ENCODE measurements at places on chromosomes 13 and 19.

DNA sequence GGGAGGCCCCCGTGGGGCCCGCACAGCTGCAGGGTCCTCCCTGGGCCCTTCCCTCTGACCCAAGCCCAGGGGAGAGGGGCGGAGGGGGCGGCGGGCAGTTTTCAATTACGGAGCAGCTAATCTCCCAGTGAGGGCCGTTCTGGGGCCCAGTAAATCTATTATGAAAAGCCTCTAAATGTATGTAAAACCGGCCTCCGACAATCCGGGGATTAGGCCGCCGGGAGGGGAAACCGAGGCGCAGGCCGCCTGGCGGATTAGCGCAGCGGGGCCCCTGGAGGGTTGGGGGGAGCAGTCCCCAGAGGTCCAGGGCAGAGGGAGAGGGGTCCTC is 25.1 kb downstream of the EFNA2 start:
- no peak for ATAC-seq

GRCh38 chr19:8905342-8905741 is 73.2 kb downstream of the MBD3L1 start:
- no peak for ATAC-seq

GRCh38 chr13:83895994-83896580 is 13.8 kb upstream of the SLITRK1 start:
- no peak for ATAC-seq

DNA sequence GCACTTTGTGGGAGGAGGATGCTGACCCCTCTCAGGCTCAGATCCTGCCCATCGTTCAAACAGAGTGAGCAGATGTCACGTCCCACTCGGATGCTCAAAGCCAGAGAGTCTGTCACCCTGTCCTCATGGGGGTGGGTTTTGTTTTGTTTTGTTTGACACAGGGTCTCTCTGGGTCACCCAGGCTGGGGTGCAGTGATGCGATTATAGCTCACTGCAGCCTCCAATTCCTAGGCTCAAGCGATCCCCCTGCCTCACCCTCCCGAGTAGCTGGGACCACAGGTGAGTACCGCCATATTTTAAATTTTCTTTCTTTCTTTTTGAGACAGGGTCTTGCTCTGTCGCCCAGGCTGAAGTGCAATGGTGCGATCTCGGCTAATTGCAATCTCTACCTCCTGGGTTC is 4.0 kb downstream of the ADGRE2 start:
- ATAC-seq, result no peak

- peak; percentile 89 for ATAC-seq
These were observed 14.5 kb downstream of the FFAR2 start for GRCh38 chr19:35462476-35462953.

DNA sequence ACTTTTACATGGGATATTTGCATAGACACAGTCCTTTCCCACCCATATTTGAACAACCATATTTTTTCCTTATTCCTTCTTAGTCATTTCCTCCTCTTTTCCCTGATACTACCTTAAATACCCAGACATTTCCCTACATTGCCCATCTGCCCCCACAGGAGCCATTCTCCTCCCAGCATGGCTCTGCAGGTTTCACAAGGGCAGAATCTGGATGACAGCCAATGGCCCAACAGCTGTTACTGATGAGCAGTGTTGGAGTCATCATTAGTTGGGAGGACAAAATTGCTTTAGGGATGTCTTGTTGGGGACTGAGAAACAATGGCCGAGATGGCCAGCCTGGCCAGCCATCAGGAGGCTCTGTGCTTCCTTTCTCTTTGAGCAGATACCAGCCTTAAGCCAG is 209.5 kb downstream of the KLF5 start:
- no peak for ATAC-seq

GRCh38 chr13:114104655-114105520 is 27.5 kb downstream of the RASA3 start:
- ATAC-seq, result peak; percentile 28

DNA sequence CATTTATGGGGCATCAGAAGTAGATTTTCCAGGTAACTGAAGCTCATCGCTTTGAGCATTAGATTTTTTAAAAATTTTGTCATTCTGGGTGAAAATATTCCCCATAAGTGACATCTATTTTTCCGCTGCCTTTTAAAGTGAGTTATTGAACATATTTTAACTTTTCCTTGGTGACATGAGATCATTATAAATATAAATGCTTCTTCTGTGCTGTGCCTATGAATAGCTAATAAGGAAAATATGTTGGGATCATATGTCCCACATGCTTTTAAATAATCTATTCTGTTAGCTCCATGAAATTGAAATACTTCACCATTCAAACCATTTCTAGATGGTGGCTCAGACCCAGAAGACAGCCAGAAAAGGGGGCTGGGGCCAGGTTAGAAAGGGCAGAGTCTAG is 14.1 kb downstream of the ATP7B start:
- no peak for ATAC-seq

DNA sequence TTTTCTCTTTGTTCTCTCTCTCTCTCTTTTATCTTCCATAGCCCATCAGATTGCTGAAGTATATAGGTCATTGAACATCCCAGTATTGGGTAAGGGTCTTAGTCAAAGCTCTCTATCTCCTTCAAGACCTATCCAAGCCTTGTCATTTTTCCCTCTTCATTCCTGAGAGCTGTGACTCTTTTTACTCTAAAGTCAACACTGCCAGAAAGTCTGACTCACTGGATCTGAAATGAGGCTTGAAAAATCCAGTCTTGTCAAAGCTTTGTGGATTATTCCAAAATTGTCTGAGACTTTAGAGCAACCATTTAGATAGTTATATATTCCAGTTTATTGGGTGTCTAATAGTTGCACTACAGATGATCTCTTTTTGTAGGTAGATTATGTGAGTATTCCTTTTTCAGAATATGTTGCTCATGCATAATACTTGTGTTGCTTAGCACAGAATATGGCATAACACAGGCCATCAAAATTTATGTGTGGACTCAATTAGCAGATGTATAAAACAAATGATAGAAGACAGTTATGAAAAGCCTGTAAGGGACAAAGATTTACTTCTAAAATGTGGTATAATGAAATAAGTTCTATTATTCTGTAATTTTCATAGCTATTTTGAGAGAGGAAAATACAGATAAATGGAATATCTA is 389.3 kb upstream of the PCDH9 start:
- no peak for ATAC-seq

GRCh38 chr19:491146-491741 is 5.0 kb upstream of the MADCAM1 start:
- no peak for ATAC-seq

DNA sequence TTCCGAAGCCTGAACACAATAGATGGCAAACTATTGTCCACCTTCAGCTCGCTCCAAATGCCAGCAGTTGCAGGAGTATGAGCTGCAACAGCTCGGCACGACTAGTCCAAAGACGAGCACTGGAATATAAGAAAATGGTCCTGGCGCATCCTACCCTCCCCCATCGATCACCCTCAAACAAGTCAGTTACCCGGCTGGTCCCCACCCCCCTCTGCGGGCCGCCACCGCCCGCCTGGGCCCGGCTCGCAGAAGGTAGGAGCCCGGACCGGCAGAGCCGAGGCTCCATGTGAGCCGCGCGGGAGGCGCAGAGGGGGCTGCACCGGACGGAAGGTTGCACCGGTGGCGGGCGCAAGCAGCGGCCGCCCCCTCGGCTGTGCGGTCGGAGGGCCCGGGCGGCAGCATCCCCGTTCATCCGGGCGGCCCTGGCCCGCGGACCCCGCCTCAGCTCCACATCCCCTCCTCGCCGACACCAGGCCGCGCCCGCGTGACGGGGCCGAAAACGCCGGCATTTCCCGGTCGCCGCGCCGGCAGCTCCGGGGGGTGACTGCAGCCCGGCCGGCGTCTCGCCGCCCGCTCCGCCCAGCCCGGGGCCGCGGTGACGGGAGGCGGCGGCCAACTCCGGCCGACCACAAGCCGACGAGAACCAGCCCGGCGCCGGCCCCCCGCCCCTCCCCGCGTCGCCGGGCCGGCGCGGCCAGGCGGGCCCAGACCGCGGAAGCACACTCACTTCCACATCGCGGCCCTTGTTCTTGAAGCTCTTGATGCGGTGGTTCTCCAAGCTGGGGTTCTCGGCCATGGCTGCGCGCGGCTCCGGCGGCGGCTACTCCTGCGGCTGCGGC is 552 bp downstream of the KPNA3 start:
- ATAC-seq, result peak; percentile 50

- ATAC-seq, result no peak
These were observed 22.8 kb upstream of the RNF17 start for GRCh38 chr13:24741016-24741662.

DNA sequence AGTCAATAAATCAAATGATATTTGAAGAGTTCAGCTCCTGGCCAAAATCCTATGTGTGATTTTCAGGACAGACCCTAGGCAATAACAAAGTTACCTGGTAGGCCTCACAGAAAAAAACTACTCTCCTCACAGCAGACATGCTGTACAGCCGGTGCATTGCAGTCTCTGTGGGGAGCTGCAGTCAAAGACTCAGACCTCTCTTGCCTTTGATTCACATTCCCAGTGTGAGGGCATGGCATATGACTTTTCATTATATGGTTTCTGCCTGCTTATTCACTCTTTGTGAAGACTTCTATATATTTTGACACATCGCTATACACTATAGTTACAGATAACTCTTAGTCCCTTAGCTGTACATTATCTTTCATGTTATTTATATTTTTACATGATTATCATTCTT is 2684.3 kb upstream of the PCDH20 start:
- ATAC-seq, result no peak

DNA sequence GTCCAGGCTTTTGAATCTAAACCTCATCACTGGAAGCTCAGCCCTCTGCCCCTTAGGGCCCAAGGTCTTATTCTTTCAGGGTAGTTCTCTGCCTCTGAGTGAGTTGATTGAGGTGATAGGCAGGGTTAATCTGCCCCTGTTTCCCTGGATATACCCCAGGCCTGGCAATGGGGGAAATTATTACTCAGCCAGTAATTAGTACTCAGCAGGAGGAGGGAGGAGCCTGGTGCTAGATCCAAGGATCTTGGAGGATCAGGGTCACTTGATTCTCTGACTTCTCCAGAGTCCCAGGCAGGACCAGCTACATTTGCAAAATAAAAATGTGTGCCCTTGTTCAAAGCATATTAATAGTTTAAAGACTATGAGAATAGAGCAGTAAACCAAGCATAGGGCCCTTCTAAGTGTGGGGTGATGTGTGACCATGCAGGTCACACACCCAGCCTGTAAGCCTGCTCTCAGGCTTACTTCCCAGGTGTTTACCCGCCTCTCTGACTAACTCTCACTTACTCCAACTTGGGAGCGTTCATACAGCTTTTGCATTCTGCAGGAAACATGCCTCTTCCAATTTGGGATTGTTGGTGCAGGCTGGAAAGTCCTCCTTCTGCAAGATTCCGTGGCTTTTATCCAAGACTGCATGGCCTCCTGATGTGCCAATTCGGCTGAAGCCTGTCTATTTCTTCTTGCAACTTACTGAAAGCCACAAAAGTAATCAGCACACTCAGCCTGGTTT is 7.9 kb upstream of the STK24 start:
- no peak for ATAC-seq

DNA sequence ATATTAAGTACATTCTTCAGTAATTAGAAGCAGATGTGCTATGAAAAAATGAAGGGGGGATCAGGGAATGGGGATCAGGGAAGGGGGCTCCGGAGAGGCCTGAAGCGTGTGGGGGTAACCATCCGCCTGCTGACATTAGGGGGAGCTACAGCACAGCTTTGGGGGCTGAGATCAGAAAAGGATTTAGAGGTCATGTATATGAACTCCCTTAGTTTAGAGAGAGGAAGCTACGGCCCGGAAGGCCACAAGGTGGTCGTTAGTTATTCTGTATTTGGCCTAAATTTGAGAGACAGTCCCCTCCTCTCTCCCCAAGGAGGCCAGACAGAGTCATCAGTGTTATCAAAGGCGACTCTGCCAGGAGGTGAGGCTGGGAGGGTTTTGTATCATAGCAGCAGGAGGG is 99.0 kb downstream of the TM9SF2 start:
- no peak for ATAC-seq

GRCh38 chr13:26343816-26344215 is 89.9 kb downstream of the CDK8 start:
- ATAC-seq, result no peak
